Inflammatory macrophage (primary cell): ENCODE measurements at places on chromosomes 16 and 17.

DNA sequence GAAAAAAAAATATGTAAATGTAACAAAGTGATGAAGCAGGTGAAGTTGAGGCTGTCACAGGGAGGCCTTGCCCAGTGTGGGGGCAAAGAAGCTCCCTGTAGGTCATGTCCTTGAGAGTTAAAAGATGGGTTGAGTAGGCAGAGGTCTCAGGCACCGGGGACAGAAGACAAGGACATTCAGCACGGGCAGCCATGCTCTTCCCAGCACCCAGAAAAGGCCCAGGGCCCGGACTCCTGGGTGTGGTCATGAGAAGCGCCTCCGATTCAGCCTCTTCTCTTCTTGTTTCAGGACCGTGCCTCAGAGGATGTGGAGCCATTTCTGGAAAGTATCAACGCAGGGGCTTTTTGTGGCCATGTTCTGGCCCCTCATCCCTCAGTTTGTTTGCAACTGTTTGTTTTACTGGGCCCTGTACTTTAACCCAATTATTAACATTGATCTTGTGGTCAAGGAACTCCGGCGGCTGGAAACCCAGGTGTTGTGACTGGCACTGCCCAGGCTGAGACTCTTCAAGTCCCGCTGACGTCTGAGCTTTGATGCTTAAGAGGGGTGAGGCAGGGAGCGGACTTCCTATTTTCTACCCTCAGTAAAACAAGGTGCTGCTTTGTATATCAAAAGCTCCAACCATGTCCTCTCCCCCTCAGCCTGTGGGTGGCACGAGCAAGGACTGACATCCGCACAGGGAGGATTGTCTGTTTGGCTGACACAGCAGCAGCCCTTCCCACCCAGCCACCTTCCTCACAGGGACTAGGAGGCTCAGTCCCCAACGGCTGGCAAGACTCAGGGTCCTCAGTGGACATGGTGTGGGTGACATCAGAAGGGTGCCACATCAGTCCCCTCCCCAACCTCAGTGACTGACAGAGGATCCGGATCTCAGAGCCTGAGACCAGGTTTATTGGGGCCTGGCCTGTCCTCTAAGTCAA lies 26.5 kb downstream of the PLA2G10 start:
- DNase-seq = no peak

DNA sequence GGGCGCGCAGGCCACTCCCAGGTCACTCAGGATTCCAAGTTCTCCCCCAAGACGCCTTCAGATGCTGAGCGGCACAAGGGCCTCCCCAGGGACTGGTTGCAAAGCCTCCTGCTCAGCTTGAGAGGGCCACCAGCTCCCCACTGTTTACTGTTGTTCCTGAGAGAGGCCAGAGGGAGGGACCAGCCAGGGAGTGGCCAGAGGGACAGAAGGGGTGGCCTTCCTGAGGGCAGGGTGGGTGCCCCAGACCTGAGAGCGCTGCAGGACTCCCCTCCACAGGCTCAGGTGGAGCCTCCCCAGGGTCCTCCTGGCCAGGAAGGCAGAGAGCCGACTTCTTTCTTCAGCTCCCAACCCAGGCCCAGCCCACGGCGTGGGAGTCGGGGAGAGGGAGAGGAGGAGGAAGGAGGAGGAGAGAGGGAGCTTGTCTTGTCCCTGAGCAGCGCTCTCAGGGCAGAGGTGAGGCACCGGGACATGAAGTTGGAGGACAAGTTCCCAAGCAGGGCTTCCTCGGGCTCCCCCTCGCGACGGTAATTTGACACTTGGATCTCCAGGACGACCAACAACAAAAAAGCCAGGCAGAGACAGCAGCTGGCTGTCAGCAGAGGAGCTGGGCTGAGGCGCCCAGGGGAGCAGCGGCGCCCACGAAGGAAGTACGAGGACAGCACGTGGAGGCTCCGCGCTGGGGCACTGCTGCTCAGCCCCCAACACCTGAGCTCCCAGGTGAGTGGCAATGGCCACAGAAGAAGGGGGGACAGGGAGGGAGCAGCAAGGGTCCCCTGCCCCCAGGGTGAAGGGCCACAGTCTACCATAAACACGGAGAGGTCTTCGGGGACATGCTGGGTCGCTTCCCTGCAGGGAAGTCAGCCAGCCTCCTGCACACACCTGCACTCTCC lies 497 bp downstream of the SMIM5 start:
- peak; percentile 38 for DNase-seq

DNA sequence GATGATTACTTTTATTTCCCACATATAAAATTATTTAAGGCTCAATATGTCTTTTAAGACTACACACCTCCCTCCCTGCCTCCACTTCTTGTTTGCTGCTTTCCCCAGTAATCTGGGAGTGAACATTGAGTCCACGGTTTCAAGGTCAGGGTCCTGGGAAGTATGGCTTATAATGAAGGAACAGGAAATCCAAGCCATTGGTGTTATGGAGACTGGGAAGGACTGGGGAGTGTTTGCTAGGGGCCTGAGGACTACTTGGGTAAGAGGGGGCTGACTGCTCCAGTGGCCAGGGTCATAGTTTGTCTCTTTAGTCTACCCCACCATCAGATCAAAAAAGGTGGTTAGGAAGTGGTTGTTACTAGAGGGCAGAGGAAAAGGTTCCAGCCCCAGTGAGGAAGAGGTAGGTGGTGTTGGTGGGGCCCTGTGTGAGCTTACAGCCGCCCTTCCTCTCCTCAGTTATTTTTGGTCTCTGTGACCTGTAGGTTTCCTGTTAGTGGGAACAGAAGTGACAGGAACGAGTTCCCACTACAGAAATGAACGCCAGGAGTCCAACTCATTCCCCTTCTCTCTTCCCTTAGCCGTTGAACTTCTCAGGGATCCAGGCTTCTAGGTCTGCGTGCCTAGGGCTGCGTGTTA lies 742 bp upstream of the SLC16A13 start:
- DNase-seq = no peak

DNA sequence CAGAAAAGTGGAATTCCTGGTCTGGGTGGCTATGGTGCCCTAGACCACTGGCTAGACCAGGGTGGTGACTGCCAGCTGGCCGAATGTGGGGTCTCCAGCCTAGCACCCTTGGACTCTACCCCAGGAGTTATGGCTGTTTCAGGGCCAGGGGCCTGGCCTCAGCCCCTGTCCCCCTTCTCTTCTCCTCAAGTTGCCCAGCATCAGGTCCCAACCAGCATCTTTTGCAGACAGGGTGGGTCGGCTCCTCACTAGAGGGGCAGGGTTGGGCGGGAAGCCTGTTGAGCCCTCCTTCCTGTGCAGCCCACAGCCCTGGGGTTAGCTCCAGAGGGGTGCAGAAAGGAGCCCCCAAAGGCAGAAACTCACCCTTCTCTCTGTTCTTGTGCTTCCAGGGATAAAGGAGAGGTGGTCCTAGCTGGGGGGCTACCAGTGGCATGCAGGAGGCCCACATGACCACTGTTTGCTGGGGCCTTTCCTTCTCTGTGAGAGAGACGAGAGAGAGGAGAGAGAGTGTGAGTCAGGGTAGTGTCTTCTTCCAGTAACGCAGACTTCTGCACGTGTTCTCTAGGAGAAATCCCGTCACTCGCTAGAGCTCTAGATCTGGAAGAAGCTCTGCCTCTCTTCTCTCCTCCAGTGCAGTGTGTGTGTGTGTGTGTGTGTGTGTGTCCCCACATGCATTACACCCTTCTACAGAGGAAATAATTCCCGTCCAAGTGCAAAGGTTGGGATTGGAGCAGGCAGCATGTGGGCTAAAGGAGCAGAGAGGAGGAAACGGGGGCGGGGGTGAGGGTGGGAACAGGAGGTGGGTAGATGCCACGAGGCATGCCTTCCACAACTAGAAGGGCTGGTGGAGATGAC lies 209.4 kb downstream of the SEC14L1 start:
- DNase-seq = peak; percentile 56

DNA sequence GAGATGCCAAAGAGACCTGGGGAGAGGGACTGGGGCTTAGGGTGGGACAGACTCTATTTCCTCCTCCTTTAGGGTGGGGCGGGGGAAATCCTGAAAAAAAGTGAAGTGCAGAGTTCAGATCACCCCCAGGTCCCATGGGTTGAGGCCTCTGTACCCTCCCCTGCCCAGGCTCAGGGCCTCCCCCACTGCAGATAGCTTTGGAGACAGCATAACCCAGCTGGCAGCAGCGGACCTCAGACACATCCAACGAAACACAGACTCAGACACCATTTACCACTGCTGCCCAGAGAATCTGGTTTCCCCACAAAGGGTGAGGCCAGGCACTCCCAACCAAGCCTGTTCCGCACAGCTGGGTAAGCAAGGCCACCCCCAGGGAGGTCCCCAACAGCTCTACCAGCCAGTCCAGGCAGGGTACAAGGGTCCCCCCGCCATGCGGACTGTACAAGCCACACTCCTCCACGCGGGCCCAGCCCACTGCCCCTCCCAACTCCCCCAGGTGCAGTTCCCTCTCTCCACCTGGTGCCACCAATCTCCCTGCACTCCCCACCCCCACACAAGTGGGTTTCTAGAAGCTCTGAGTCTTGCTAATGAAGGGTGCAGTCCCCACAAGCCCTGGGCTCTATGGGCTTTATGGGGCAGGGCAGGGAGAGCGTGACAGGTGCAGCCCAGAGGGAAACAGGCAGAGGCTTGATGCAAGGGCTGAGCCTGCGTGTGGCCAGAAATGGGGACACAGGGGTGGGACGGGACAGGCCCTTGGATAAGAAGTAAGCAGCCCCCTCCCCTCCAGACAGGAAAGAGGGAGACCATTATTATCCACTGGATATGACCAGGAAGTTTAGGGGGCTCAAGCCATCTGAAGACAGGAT lies 8.9 kb downstream of the RHBDF2 start:
- peak; percentile 75 for DNase-seq

GRCh38 chr16:78368121-78369102 lies 269.0 kb downstream of the WWOX start:
- no peak for DNase-seq

- no peak for DNase-seq
These were observed 3.4 kb downstream of the SLC16A5 start for GRCh38 chr17:75090871-75091854.

DNA sequence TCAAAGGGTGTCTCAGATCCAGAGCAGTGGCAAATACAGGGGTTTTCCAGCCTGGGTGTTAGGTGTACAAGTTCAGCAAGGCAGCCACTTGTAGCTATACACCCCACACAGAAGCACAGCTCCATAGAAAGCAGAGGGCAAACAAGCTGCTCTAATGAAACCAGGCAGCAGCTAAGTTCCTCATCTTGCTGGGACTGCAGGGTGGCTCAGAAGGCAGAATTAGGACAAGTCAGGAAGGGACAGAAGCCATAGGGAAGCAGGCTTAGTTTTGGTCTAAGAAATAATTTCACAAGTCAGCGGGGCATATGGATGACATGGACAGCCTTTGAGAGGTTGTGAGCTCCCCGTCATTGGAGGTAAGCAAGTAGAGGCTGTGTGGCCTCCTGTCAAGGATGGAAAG lies 23.7 kb downstream of the CNGB1 start:
- DNase-seq = peak; percentile 71

GRCh38 chr17:63142836-63143235 lies 176.8 kb downstream of the TANC2 start:
- DNase-seq = no peak

- no peak for DNase-seq
These were observed 143.2 kb downstream of the IRX3 start for GRCh38 chr16:54143410-54143809.

DNA sequence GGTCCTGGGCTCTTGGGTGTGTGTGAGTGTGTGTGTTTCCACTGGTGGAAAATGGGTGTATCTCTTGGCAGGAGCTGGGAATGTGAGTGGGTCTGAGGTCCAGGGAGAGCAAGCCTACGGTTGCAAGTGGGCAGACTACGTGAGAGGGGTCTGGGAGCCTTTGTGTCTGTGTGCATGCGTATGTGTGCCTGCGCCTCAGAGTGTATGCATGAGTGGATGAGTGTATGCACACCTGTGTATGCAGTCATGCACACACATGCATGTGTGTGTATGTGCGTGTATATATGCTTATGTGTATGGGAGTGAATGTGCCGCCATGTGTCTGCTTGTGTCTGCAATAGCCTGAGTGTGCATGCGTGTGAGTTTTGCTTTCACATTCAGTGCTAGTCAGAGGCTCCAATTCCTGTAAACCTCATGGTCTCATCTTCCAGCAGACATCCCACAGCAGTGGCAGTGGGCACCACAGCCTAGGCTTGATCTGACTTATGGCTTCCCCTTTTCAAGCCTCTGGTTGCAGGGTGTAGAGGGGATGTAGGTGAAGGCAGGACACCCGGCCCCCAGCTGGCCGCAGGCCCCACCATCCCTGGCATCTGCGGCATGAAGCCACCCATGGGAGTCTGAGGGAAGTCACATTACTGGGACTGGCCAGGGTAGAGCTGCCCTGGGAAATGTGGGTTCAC lies 19.7 kb upstream of the RMI2 start:
- DNase-seq = peak; percentile 44

DNA sequence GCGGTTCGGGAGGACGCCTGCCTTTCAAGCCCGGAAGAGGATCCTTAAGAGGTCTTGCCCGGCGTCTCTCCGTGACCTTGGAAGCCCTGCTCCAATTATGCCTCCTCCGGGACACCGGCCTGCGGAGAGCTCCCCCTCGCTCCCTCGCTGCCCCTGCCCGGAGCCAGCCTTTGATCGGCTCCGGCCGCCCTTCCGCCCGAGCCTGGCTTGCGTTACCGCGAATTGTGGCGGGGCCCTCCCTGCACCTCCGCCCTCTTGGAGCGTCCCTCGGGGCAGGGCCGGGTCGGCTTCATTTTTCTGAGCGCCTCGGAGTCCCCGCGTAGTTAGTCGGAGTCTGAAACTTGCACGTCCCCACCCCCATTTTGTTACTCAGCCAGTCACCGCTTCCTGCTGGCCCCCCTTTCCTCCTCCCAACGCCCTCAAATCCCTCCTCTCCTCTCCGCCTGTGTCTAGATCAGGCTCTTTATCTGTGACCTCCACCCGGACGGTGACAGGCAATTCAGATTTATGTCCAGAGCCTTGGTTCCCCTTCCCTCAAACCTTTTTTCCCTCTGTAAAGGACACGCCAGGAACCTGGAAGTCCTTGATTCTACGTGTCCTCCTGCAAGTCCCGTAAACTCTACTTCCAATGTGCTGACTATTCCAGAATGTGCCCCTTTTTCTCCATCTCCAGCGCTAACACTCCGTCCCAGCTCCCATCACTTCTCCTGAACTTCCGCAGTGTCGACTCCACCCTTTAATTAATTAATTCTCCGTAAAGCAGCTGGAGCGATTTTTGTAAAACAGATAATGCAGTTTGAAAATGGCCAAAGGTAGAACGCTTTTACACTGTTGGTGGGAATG lies 569 bp upstream of the RABEP2 start:
- DNase-seq = peak; percentile 76

DNA sequence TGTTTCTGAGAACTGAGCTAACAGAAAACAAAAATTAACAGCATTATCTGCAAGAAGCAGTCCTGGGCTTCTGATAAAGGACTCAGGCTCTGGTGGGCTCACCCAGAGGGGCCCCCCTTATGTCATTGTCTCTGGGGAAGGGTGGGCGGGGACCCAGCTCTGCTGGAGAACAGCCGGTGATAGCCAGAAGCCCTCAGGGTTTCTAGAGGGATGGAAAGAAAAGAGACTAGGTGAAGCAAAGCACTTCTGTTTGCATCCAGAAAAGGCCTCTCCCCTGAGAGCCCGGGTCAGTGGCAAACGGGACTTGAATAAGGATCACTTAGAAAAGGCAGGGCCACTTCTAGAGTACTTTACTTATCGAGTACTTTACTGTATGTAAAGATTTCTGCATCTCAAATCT lies 7.0 kb upstream of the CDC42EP4 start:
- no peak for DNase-seq

GRCh38 chr16:11409398-11409797 lies 64.1 kb downstream of the RMI2 start:
- DNase-seq = no peak

- DNase-seq = no peak
These were observed 27.2 kb downstream of the MARCHF10 start for GRCh38 chr17:62780951-62781350.
